ENCODE measurements at places on chromosomes 16 and 17. TPM values are rescaled to one million over a fixed set of nuclear protein-coding genes. Genes with fewer than 3 reads are reported as not detected.

- no peak for DNase-seq
Observed at GRCh38 chr16:77663711-77664110, 58.6 kb upstream of the NUDT7 start.

DNA sequence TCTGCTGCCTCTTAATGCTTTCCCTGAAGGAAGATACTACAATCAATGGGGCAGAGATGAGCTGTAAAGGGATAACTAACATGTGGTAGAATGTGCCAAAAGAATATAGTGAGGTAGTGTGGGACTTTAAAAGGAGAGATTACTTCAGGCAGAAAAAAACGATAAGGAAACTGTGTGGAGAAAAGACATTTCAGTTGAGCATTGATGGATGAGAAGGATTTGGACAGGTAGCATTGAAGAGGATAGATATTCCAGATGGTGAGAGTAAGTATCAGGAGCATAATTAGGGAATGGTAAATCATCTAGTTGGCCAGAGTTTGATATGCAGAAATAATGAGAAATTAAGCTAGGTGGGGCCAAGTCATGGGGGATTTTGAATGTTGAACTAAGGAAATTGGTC, 97.3 kb downstream of the NLK start:
- no peak for DNase-seq

- no peak for DNase-seq
Observed at GRCh38 chr17:81932333-81932983, 4.6 kb downstream of the PYCR1 start.

GRCh38 chr16:68279726-68280558, 15.6 kb downstream of the SLC7A6 start:
- no peak for DNase-seq

- no peak for DNase-seq
Observed at GRCh38 chr16:27174007-27174406, 29.3 kb upstream of the KDM8 start.

- no peak for DNase-seq
Observed at GRCh38 chr16:50857881-50858280, 116.0 kb downstream of the CYLD start.

GRCh38 chr17:17781591-17782496, 54.9 kb downstream of the SREBF1 start:
- no peak for DNase-seq

DNA sequence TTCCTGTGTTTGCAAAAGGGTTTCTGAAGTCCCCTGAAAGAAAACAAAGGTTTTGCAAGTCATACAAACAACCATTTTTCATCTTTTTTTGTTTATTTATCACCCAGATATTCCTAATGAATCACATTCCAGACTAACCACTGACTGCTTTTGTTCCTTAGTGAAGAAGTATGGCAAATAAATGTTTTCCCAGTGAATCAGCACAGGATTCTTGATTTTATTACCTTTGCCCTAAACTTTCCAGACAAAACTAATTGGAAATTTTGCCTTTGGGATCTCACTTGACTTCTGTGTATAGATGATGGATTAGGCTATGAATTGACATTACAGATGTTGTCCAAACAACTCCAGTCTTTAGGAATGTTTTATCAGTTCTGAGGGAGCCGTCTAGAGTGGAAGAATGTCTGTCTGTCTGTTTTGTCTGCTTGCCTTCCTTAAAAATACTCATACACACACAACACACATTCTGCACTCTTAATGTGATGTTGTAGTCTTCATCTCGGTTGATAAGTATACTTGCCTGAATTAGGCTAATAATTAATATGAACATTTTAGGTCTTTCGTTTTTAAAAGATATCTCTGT, 48.9 kb downstream of the VMP1 start:
- peak; percentile 79 for DNase-seq

Gene PRSS33
- not detected for total RNA-seq

Gene KARS1
- total RNA-seq = 222 TPM

Gene GDPD3
- 0.81 TPM for total RNA-seq

Gene CTRB1
- not detected for total RNA-seq

Data from pulmonary artery endothelial cell (primary cell).